CD4-positive, alpha-beta T cell treated with Interleukin-4 for 4 hours (primary cell): ENCODE measurements at places on chromosomes 11 and 22.

GRCh38 chr11:77193911-77194830 lies 66.1 kb downstream of the MYO7A start:
- DNase-seq = no peak

DNA sequence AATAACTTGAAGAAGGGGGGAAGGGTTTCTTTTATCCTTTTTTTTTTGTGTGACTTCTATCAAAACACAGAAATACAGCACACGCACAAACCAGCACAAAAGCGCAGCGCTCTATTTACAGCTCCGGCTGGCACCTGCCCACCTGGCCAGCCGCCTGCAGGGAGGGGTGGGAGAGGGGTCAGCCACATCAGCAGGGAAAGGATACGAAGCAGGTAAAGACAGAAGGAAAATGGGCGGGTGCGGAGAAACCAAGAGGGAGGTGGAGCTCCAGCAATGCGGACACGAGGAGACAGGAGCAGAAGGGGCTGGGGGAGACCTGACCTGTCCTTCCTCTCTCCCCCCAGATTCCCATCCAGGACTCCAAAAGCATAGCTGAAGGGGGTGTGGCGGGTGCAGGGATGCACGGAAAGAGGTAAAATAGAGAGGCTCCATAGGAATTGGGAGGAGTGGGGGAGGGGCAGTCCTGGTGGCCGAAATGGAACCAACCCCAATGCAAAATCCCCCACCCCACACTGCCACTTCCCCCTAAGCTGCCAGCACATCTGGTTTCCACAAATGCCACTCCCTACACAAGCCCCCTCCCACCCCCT lies 14.1 kb downstream of the CXCR5 start:
- DNase-seq = no peak

- DNase-seq = no peak
Observed at GRCh38 chr22:40588726-40589125, 47.8 kb downstream of the MRTFA start.

DNA sequence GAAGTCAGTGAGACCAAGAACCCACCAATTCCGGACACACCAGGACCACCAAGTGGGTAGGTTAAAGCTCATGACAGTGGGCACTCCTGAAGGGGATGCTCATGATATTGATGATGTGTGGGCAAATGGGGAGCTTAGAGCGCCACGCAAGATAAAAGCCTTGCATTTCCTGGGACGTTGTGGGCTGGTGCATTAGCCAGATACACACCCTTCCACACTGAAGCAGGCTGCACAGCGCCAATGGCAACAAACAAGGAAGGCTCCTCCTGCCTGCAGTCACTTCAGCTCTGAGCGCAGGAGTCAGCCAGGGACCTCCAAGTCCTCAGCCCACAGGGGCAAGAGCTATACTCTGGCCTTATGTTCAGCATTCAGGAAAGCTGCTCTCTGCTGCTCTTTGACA lies 20.6 kb downstream of the TMEM218 start:
- no peak for DNase-seq

DNA sequence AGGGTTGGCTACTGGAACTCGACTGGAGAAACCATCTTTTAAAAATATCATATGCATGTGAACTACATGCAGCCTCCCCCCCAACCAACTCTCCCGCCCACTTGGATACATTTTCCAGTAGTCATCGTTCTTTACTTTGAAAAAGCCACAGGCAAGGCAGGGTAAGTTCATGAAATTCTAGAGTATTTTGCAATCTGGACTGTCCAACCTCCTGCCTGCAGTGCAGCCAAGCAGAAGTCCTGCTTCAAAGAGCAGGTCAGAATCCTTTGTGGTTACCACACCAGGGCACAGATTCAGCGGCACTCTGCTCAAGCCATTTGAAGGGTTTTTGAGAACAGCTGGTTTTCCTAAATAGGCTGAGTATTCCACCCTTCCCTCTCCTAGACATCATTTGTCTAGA lies 12.1 kb downstream of the ELF5 start:
- DNase-seq = no peak

- no peak for DNase-seq
Observed at GRCh38 chr11:93821617-93822016, 28.8 kb downstream of the VSTM5 start.

GRCh38 chr22:25120761-25121212 lies 78.9 kb upstream of the CRYBB3 start:
- no peak for DNase-seq

DNA sequence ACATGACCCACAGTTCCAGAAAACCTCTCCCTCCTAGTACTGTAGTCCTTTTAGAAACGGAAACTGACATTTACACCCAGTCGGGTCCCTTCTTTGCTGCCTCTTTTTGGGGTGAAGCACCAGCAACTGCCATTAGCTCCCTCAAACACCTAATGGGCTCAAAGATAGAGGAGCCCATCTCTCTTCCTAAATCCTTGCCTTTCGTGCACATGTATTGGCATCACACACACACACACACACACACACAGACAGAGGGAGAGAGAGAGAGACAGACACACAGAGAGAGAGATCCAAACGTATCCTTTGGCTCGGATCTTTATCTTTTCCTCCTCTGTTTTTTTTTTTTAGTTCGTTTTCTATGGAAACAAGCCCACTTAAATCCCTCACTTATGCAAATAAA lies 716 bp downstream of the GRM5 start:
- no peak for DNase-seq

DNA sequence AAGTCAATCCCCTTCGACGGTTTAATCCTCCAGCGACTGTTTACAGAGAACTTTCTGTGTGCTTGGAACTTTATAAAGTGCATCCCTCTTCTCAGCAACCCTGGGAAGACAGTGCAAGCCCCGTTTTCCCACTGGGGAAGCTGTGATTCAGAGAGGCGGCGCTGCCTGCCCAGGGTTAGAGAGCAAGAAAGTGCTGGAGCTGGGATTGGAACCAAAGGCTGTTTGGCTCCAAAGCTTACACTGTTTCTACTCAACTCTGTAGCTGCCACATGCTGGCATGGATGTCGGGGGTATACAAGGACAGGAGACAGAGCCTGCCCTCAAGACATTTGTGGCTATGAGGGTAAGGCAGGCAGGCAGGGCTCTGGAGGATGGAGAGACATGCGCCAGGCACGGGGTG lies 13.0 kb downstream of the FBLN1 start:
- no peak for DNase-seq

- DNase-seq = no peak
Observed at GRCh38 chr22:39999144-39999757, 4.5 kb downstream of the FAM83F start.

GRCh38 chr11:128544471-128545051 lies 42.8 kb downstream of the ETS1 start:
- peak; percentile 40 for DNase-seq
